RWPE2 (cell line): ENCODE measurements at places on chromosomes 2 and 18.

- DNase-seq: no peak
These were observed 147.3 kb upstream of the SPRED2 start for GRCh38 chr2:65579506-65580235.

DNA sequence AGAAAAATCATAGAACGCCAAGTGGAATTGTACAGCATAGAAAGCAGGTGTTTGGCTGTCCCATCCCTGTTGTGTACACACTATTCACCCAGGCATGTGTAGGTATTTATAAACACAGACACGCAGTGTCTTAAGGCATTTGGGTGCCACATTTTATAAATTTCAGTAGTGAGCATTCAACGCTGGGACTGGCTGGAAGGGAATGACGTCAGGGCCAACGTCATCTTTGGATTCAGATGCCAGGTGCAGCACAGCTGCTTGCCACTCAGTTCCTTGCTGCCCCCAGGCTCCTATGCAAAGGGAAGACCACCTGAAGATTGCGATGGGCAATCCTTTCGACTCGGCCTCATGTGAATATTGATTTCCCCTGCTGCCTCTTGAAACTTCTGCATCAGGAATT lies 461.7 kb upstream of the SOX11 start:
- no peak for DNase-seq

DNA sequence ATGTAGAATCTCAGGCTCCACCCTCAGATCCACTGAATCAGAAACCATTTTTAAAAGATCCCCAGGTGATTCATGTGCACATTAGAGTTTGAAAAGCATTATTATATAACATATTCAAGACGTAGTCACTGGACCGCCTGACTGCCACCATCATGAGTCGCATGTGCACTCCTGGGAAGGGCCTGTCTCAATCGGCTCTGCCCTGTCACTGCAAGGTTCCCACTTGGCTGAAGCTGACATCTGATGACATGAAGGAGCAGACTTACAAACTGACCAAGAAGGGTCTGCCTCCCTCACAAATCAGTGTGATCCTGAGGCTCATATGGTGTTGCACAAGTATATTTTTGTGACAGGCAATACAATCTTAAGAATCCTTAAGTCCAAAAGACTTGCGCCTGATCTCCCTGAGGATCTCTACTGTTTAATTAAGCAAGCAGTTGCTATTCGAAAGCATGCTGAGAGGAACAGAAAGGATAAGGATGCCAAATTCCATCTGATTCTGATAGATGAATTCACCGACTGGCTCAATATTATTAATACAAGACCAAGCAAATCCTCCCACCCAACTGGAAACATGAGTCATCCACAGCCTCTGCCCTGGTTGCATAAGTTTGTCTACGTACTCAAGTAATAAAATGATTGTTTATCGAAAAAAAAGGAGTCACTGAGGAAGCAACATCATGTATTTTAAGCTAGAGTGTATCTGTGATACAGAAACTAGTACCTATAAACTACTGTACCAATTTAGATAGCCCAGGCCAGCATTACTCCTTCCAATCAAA lies 26.2 kb downstream of the ATAD2B start:
- DNase-seq: no peak

DNA sequence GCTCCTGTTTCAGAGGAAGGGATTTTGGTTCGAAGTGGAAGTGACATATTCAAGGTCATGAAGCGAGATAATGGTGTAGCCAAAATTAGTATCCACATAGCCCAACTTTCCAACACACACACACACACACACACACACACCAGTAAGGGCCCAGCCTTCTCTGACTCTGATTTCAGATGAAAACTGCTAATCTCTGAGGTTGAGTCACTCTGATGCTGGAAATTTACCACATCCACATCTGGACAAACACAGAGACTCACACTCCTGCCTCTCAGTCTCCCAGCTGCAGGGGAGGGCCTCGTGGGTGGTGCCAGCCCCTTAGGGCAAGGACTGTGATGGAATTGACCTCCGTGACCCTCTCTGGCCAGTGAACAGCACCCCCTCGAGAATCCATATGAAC lies 29.0 kb upstream of the SLC35F6 start:
- DNase-seq: no peak

DNA sequence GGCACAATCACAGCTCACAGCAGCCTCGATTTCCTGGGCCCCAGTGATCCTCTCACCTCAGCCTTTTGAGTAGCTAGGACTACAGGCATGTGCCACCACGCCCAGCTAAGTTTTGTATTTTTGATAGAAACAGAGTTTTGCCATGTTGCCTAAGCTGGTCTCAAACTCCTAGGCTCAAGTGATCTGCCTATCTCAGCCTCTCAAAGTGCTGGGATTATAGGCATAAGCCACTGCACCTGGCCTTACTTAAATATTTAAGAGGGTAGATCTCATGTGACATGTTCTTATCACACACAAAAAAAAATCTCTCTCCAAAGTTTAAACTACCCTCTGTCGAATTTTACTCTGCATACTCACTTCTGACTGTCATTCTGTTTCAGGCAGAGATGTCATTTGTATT lies 75.4 kb upstream of the CHRNA1 start:
- DNase-seq: no peak
